ENCODE measurements at places on chromosomes 2 and 18.

GRCh38 chr2:46249654-46250053, 47.6 kb upstream of the EPAS1 start:
- no peak for DNase-seq

- no peak for DNase-seq
Measured at GRCh38 chr2:43139501-43139900, 86.9 kb downstream of the ZFP36L2 start.

GRCh38 chr18:46621871-46622270, 35.1 kb downstream of the LOXHD1 start:
- no peak for DNase-seq

DNA sequence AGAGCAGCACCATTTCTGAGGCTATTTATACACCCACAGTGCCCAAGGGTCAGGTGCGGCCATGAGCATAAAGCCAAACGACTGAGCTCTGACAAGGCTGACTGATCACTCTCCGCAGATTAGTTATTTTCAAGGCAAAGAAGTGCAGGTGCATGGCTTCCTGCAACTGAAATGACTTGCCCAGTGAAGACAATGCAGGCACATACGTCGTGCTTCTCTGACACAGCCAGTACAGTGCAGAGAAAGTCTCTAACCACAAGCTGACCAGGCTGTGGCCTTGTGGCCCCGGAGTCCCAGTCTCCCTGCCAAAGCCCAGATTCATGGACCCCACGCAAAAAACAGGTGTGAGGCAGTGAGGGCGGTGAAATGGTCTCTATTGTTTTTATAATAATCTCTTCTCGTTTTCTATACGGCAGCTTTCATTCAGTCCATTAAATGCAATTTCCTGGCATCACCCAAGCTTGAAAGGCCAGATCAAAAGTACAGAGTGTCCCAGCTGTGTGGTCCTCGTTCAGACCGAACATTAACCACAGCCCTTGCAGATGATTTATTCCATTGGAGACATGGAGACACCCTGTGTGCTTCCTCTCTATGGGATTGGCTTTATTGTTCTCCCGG, 447.0 kb upstream of the ID2 start:
- DNase-seq = no peak

DNA sequence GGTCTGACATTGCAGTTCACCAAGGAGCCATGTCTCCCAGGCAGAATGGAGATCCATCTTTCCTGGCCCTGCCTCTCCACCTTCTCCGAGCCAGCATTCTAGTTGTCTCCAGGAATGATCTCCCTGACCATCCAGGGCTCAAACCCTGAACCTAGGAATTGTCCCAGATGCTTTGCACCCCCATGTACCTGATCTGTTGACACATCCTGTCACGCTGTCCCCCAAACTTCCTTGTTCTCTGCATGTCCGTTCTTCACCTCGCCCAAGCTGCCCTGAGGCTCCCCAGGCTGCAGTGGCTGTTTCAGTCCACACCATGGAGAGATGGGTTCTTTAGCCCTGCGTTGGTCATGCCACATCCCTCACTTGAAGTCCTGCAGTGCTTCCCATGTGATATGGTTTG, 7.0 kb upstream of the MBP start:
- no peak for DNase-seq

GRCh38 chr2:23477392-23477791, 92.4 kb downstream of the KLHL29 start:
- no peak for DNase-seq

DNA sequence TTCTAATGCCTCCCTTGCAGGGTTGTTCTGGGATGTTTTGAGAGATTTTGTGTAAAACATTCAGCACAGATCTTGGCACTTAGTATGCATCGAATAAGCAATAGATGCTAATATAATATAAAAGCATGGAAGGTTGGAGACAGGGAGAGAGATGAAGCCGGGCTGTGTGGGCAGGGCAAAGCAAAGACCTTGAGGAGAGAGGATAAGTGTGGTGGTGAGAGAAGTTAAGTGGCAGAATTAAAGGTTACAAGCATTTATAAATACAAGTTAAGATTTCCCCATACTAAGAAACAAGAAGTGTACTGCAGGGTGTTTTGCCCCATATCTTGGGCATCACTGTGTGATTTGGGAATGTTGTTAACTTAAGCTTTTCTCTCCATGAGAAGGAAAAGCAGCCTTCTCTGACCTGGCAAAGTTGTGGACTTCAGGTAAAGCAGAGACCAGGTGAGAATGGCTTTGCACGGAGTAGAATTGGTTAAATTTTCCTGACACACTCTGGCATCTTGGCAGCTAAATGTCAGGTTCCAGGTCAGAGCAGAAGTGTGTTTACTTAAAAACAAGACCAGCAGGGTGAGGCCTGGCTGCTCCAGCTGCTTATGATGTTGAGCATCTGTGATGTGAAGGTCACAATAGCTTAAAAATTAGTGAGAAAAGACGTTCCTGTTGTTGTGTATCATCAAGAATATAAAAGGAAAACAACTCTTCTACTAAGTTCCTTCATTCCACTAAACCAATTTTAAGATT, 288.5 kb upstream of the HNMT start:
- DNase-seq = no peak

DNA sequence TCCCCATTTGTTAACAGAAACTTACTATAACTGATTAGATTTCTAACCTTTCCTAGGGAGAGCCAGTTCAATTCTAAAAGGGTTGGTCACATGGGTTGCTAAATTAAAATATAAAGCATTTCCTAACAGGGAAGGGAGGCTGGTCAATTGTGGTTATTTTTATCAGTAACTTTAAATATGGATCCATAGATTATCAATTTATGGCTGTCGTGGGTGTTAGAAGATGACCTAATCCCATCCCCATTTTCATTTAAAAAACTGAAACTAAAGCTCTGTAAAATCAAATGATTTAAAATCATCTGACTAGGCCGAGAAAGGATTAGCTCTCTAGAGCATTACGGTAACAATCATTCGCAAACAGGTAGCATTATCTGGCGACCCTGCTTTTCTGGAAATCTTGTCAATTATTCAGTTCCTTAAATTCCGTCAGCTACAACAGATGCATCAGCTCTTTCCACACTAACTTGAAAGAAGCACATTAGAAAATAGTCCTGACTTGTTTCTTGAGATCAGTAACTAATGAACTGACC, 953 bp upstream of the HNRNPA3 start:
- no peak for DNase-seq

DNA sequence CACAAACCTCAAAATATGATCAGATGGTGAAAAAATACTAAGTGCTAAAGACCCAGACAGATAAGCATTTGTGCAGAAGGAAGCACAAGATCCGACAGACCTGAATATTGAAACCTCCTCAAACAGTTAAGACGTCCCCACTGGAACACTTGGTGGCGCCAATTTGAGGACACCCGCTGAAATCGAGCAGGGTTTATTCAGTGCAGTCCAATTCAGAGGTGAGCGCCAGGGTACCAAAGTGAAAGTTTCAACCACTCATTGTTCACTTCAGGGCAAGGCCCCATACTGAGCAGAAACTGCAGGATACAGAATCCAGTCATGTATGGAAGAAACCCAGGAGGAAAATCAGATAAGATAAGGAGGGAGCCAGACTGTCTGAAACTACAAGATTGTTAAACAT, 417.6 kb downstream of the LRRTM4 start:
- no peak for DNase-seq

GRCh38 chr2:24919506-24920097, 435 bp downstream of the ADCY3 start:
- DNase-seq = no peak

GRCh38 chr18:67362906-67363305, 153.6 kb downstream of the DSEL start:
- no peak for DNase-seq

- DNase-seq = no peak
Measured at GRCh38 chr2:69789772-69790600, 39.5 kb upstream of the GMCL1 start.

DNA sequence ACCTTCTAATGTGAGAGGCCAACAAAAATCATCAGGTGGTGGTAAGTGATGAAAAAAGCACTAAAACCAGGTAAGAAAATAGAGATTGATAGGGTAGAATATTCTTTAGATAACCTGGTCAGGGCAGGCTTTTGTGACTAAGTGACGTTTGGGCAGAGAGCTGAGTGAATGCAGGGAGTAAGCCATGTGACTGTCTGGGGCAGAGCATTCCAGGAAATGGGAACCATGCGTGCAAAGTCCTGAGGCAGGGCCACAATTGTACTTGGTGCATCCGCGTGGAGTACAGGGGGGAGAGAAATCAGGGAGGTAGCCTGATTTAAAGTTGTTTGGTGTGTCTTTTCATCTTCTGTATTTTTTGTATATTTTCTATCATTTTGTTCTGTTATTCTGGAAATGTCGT, 102.5 kb downstream of the LYPD6B start:
- DNase-seq = no peak

- DNase-seq = no peak
Measured at GRCh38 chr2:53535234-53535840, 232.3 kb upstream of the CHAC2 start.

DNA sequence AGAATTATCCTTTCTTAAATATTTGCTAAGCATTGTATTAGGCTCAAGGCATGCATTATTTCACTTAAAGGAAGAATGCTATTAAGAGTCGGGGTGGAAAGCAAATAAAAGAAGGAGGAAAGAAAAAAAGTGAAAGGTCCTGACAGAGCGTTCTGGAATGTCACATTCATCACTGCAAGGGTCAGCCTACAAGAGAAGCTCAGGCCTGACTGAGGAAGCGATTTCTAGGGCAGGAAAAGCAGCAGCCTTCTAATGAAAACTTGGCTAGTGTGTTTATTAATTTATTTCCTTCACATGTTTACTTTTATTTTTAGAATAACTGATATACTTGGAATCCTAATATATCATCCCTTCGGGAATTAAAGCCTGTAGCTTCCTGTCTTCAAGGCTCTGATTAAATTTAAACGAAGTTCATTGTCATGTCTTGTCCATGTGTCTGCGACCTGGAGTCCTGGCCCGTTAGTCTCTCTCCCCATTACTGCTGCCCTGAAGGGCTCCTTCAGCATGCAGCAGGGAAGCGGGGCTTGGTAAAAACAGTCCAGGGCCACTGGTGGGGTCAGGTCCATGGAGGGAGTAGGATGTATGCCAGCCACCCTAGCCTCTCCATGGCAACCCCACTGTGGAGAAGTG, 119.2 kb upstream of the CCDC68 start:
- DNase-seq = no peak

GRCh38 chr2:110804915-110805314, 72.5 kb downstream of the ACOXL start:
- peak; percentile 47 for DNase-seq

DNA sequence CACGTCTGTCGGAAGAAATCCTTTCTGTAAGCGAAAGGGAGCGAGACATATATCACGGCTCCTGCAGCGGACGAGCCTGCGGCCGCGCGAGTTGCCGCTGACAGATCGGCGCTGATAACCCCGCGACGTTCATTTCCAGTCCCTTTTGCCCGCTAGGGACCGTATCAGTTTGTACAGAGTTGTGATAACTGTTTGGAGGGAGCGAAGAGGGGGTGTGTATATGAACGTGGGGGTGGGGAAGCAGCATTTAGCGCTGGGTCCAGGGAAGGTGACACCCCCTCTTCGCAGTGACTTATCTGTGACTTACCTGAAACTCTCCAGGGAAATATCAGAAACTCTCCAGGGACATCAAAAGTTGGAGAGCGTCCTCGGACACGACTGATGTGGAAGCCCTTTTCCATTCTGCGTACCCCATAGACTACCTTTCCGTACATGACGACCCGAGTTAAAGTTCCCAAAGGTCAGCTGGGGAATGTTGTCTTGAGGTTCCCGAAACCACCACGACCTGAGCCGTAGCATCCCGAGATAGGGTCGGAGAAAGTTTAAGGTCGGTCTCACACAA, 948 bp upstream of the GATA6 start:
- DNase-seq = no peak

GRCh38 chr2:195658541-195658890, 1.5 kb downstream of the SLC39A10 start:
- DNase-seq = peak; percentile 54

DNA sequence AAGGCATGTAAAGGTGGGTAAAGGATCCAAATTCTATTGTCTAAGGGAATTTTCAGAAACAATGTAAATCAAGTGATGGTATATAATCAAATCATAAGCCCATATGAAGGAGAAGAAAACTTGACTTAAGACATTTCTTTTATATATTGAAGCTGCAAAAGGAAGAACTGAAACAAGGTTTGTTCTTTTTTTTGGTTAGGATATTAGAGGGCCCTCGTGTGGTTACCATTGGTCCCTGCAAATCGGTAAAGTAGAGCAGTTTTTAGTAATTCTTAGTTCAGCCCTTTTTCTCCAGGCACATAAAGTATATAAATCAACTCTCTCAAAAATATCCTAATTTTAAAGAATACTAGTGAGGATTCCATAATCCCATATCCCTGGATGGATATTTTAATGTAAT, 105.6 kb upstream of the STK17B start:
- peak; percentile 54 for DNase-seq

DNA sequence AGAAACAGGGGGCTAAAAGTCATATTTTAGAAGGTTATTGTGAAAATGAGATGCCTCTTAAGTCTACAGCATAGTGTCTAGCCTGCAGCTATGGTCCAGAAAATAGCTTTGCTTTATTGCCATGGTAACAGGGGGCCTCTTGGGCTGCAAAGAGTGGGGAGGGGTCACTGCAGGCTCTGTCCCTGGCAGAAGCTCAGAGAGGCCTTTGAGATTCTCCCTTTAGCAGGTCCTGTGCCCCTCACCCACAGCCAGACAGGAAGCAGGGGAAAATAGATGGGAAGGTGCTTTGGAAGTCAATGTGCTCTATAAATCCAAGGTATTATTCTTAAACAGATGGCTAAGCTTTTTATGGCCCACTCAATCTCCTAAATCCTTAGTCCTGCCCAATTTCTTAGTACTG, 1021.3 kb upstream of the GYPC start:
- DNase-seq = no peak

DNA sequence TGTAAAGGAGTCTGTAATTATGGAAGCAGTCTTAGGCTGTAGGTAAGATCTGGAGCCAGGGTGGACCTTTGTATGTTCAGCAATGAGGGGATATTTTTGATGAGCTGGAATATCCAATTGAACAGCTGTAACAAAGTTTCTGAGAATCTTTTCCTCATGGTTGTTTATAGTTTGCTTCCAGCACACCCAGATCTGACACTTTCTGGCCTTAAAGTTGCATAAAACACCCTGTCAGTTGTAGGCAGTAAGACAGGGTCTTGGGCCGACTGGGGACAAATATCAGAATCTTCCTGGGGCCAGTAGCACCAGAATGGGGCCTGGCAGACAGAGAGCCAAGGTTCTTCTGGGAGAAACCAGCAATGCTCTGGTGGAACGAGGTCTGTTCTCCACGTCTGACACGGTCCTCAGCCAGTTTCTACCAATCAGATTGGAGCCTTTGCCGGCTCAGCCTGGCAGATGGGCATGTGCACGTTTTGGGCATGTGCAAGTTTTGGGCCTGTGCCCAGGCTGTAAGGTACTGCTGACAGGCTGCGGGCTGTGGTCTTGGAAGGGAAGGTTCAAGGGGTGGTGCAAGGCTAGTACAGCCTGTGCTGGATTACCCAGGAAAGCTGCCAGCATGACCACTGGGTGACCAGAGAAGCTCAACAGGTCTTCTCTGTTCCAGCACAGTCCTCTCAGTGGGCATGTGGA, 89.8 kb downstream of the PRKCE start:
- DNase-seq = no peak

- DNase-seq = no peak
Measured at GRCh38 chr2:172985139-172985892, 90.3 kb upstream of the MAP3K20 start.

- DNase-seq = no peak
Measured at GRCh38 chr2:129606496-129607270, 372.8 kb upstream of the RAB6C start.

Data from CD4-positive, alpha-beta T cell treated with Interleukin-1 beta for 1 hour (primary cell).